ENCODE measurements at places on chromosomes 5 and 9. TPM values are rescaled to one million over a fixed set of nuclear protein-coding genes. Genes with fewer than 3 reads are reported as not detected.

The INSL4 gene
- total RNA-seq, result not detected

The MEF2C gene
- 17.5 TPM for total RNA-seq

The C5 gene
- total RNA-seq, result 0.90 TPM

The VPS13A gene
- total RNA-seq, result 11.7 TPM

The PRDM12 gene
- total RNA-seq, result 0.32 TPM

The MEGF10 gene
- not detected for total RNA-seq
